ENCODE measurements at places on chromosomes 11 and 22.
A peak's percentile ranks its signal among the peaks of the same experiment; 100 is the strongest.

DNA sequence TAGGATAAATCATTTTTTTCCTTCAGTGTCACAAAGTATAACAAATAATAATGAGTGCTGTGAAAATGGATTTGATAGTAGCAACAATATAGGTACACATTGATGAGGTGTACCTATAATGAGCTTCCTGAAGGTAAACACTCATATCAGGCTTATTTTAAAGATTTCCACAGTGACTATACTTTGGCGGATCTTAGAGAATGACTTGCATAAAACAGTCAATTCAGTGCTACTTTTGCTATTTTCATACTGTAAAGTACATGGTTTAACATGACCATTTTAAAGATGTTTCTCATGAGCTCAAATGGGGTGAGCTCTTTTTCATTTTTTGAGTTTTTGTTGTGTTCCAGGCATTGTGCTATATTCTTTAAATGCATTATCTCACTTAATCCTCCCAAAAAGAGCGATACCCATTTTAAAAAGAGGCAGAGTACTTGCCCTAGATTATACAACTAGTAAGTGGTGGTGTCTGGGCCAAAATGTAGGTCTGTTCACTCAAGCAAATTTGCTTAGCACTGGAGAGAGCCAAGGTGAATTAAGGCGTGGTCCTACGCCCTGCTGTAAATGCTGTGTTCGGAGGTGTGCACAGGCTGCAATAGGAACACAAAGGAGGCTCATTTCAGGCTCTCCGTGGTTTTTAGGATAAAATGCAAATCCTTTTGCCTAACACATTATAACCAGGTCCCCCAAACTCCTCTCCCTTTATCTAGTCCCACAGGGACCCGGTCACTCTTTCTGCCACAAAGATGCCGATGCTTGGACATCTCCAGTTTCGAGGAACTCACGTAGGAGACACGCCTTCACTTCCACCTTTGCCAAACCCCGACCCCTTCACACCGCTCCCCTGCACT, 617 bp upstream of the ALKBH3 start:
- no peak for DNase-seq

DNA sequence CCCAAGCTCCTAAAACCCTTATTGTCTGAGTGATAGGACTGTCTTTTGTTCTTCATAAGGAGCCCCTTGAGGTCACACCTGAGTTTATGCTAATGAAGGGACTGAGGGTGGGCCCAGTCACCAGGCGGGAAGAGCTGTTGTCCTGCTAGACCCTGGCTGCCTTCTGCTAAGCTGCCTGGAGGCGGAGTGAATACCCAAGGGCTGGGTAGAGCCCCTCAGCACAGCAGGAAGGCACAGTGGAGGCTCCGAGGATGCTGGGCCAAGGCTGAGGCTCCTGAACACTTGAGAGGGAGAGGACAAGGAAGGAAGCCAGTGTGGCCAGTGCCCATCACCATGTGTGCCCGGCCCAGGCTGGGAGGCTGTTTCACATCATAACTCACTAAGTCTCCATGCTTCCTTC, 4.8 kb upstream of the PHF21B start:
- no peak for DNase-seq

DNA sequence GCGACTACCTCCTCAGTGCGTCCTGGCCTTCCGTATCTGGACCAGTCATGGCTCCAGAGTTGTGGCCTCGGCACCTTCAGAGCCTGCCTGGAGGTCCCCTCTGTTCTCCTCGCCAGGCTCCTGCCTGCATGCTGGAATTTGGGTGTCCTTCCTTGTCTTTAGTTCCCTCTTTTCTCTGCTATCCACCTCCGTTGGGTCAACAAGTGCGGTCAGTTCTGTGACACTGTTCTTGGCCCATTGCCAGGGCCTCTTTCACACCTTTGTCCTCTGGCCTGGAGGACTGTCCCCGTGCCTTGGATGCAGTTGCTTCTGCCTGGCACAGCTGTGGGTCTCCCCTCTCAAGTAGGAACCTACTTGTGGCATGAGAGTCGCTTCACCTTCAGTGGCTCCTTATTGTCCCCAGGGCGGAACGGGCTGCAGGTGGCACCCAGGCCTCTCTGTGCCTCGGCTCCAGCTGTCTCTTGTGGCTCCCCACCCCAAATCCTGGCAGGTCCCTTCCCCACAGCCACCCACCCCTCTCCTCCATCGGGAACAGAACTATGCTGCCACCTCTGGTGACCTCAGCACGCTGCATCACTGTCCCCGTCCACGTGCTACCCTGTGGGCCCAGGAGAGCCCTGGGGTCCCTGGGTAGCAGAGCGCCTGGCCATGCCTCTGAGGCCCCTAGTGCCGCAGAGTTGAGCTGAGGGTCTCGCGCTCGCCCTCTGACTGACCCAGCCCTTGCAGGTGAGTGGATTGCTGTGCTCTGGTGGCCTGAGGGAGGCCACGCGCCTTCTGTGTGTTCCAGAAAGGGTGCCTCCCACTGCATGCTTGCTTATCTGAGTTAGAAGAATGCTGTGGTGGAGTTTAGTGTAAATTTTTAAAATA, 4.7 kb downstream of the DGCR8 start:
- no peak for DNase-seq

DNA sequence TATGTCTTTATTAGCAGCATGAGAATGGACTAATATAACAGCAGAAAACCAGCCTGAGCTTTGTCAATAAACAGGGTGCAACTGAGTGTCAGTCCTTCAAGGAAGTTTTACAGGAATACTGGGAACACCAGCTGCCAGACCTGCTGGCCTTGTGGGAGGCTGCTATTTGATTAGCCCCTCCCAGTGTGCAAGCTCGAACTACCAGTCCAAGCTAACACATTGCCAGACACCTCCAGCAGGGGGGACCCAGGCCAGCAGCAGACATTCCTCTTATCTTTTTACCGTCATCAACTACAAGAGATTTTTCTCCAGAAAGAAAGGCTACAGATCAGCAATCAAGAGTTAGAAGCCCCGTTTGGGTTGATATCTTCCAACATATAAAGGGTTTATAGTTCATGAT, 942.8 kb upstream of the TENM4 start:
- no peak for DNase-seq

DNA sequence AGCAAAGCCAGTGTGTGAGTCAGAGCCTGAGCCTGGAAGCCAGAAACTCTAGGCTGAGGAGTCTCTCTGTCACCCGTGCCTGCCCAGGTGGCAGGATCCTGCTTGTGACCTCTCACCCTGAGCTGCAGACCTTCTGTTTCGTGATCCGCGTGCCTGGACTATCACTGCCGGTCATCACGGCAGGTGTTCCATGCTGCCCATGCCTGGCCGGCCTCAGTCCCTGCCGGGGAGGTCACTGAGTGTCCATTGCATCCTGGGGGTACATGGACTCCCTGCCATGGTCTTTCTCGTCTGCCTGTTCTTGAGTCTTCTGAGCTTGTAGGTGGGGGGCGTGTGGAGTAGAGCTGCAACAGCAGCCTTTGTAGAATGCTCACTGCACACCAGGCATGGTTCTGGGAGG, 1032.4 kb downstream of the TBC1D22A start:
- DNase-seq: no peak

- DNase-seq: no peak
These were observed 3.1 kb upstream of the CALCA start for GRCh38 chr11:14975252-14975587.

GRCh38 chr11:125871391-125872137, 15.9 kb upstream of the HYLS1 start:
- no peak for DNase-seq

GRCh38 chr22:22342697-22343580, 98.4 kb downstream of the VPREB1 start:
- peak; percentile 28 for DNase-seq

DNA sequence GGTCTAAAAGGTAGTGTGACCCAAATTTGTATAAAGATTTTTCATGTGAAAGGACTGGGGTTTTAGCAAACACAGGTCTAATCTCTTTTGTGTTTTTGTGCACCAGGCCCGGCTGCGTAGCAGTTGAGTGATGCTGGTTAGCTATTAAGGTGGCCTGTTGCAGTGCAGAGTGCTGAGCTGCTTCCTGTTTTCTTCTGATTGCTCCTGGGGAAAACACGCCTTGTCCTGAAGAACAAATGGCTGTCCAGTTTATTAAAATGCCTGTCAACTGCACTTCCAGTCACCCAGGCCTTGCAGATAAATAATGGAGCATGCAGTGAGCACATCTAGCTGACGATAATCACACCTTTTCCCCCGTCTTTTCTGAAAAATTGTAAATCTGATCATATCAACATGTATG, 1.8 kb downstream of the SRSF8 start:
- peak; percentile 40 for DNase-seq

DNA sequence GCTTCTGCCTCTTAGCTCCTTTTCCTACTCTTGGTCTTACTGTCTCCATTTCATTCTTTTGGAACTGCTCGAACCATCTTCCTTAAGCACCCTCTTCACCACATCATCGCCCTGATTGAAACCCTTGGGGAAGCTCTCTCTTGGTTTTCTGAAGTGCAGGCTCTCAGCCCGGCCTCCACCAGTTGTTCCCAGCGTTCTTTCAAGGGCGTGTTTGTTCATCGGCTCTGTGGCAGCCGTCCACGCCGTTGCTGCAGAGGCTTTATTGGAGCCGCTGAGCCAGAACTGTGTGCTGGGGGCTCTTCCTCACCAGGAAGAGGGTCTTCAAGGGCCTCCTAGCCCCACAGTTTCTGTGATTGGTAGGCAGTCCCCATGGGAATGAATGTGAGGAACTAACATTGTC, 214.1 kb downstream of the TBC1D22A start:
- DNase-seq: no peak

GRCh38 chr11:27039873-27040272, 742 bp upstream of the BBOX1 start:
- no peak for DNase-seq

DNA sequence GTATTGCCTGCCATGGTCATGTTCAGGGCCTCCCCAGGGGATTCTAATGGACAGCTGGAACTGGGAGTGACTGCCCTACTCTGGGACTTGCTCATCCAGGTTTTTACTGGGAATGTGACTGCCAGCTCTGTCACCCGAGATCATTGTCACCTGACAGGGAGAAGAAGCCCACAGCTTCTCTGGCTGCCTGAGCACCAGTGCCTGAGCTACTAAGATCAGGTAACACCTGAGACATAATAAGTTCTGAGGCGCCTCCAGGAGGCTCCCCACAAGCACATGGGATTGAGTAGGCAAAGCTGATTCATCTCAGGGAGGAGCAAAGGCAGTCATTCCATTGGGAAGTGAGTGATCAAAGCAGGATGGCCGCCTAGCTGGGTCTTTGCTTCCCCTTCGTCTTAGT, 84.2 kb upstream of the GALNT18 start:
- DNase-seq: no peak

GRCh38 chr11:70488171-70488703, 89.9 kb downstream of the CTTN start:
- DNase-seq: no peak

- no peak for DNase-seq
These were observed 8.9 kb downstream of the TOM1 start for GRCh38 chr22:35308480-35309021.

GRCh38 chr11:121767433-121767832, 314.7 kb upstream of the SORL1-AS1 start:
- DNase-seq: no peak

DNA sequence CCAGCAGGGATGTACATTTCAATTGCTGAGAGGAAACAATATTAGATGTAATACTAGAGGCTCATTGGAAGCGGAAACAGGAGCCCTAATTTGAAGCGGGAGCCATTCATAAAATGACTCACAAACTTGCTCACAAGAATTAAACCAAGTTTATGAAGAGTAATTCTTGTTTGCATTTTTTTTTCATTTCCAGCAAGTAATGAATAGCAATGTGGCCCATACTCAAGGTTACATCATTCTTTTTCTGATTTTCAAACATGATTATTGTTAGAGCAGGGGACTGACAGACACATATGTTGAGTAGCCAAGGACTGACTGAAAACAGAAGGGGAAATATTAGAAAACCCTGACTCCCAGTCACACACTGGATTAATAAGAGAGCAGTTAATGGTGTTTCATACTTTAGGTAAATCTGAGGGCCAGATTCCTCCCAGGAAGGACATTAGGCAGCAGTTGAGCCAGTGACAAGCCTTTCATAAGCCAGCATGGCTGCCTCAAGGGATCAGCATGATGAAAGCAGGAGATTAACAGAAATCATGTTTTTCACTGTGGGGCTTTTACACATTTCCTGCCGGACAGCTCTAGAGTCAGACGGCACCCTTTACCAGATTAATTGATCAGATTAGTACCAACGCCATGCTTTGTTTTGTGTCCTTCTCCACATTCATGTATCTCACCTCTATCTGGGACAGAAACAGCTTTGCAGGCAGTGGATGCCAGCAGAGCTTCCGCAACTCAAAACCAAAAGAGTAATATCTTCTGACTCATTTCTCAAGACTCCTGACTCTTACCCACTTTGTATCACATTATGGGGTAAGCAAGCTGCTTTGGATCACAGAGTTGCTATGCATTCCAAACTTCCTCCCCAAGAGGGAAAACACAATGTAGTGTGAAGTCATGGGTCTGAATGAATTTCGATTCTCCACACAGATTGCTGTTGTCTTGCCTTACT, 831.6 kb downstream of the KCNA4 start:
- DNase-seq: no peak

GRCh38 chr11:110251836-110252235, 44.6 kb downstream of the RDX start:
- no peak for DNase-seq

- no peak for DNase-seq
These were observed 18.7 kb upstream of the NAT10 start for GRCh38 chr11:34086554-34087283.

GRCh38 chr11:6040874-6041273, 10.3 kb upstream of the OR56A1 start:
- DNase-seq: no peak

GRCh38 chr11:60077981-60078380, 10.5 kb upstream of the MS4A2 start:
- no peak for DNase-seq

DNA sequence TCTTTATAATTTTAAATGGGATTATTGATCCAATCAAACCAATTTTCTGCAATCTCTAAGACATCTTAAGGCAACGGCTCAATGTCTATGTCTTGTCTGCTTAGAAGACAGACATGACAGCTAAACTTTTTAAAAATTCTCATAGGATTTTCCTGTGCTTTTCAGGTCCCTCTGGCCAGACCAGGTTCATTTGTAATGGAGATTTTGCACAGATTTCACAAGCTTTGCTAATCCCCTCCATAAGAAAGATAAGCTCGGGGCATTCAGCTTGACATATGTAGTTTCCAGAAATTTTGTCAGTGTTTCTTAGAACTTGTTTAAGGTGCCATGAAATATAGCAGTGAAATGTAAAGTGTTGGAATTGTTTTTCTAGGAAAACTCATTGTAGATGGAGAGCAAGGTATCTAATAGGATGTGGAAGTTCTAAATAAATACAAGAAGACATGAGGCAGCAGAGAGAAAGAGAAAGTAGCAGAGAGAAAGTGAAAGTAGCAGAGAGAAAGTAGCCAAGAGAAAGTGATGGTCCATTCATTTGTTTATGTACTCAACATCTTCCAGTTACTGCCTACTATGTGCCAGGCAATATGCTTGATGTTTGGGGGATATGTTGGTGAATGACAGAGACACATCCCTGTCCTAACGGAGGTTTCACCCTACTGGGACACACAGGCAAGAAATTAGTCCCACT, 219.1 kb upstream of the ARHGAP42 start:
- DNase-seq: no peak

Data from stimulated activated CD8-positive, alpha-beta memory T cell treated with anti-CD3 and anti-CD28 coated beads, Interleukin-15, amount 100 ng/mL, for 48 hours (primary cell).